ENCODE measurements at places on chromosomes 5 and 9.
A peak's percentile ranks its signal among the peaks of the same experiment; 100 is the strongest.

GRCh38 chr9:116482740-116483139 is 204.4 kb upstream of the TRIM32 start:
- no peak for DNase-seq

GRCh38 chr9:14670718-14671117 is 22.5 kb downstream of the ZDHHC21 start:
- peak; percentile 24 for DNase-seq

GRCh38 chr5:119470851-119471451 is 18.7 kb downstream of the HSD17B4 start:
- DNase-seq, result peak; percentile 39

GRCh38 chr9:102309379-102309778 is 570.9 kb upstream of the GRIN3A start:
- no peak for DNase-seq

GRCh38 chr5:35436400-35437057 is 181.1 kb upstream of the SPEF2 start:
- peak; percentile 41 for DNase-seq

DNA sequence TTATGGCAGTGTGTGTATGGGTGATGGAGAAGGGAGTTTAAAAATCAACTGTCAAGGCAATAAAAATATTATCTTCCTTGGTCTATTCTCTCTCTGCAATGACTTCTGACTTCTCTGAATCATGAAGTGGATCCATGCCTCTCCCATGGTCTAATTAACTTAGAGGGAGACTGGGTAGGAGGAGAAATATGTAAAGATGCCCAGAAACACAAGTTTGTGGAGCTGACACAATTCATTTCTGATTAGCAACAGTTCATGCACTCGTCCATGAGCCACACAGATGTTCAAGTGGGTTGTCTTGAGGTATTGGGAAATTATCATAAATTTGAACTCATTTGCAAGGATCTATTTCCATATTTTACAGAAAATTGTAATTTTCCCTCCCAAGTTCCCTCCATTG is 38.1 kb downstream of the INSYN2B start:
- DNase-seq, result peak; percentile 27

DNA sequence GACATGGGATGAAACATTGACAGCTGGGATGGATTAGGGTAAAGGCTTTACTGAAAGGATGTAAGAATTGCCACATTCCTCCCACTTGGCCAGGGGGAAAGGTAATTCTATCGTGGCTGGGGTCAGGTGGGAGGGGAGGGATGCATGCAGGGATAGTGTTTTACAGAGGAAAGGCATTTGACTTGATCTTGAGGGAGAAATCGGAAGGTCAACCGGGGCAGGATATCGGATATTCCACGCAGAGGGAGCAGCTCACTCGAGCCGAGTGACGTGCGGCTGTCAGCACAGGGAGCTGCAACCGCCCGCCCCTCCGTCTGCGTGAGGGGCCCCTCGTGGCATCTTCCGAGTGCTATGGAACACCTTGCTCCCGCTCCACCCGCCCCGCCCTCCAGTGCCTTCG is 63.4 kb upstream of the ADAMTS2 start:
- no peak for DNase-seq

DNA sequence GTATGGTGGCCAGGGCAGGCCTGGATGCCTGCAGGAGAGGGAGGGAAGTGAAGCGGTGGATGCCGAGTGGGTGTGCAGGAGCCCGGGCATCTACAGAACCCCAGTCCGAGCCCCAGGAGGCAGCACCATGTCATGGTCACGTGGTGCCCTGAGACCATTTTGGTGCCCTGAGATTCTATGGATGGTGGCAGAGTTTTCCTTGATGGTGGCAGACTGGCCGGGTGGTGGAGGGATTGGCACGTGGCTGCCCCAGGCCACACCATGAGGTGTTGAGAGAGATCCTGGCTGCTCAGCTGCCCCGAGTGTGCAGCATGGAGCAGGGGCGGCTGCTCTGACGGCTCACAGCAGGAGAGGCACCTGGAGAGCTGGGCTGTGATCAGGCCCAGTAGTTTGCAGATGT is 52.3 kb downstream of the SYK start:
- no peak for DNase-seq

DNA sequence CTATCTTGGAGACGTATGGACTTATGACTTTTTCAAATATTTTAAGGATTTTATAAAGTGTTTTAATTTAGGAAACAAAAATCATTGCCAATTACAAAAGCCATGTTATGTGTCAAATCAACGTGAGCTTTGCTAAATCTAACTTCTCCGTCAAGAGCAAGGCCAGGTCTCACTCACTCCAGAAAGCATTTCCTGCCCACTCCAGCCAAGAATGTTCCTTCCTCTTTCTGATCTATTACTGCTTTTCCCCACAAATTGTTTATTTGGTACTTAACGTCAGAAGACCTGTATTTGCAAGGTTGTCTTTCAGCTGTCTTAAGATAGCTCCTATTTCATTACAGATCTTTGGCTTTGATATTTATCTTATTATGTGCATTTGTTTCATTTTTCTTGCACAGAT is 193.5 kb upstream of the HAPLN1 start:
- DNase-seq, result no peak

DNA sequence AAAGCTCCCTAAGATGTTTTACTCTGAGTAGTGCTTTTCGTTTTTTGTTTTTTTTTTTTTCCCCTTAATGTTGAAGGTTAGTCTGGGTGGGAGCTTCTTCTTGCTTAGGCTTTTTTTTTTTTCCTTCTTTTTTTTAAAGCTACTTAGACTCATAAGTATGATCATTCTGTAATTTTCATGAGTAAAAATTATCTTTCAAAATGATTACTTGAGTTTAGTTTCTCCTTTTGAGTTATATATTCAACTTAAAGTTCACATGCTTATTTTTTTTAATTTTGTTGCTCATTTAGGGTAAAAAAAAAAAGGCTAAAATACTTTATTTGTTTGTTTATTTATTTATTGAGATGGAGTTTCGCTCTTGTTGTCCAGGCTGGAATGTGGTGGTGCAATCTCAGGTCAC is 2.9 kb downstream of the RBM27 start:
- no peak for DNase-seq

GRCh38 chr5:154418344-154418820 is 27.4 kb upstream of the SAP30L start:
- no peak for DNase-seq

GRCh38 chr5:50738864-50739263 is 72.4 kb downstream of the PARP8 start:
- no peak for DNase-seq

GRCh38 chr9:35079426-35080341 is at the start of gene FANCG:
Gene FANCG (minus strand): TSS chr9:35079942. CDS start chr9:35079524, 418 bp downstream.
- peak; percentile 94 for DNase-seq

- no peak for DNase-seq
Measured at GRCh38 chr9:14806941-14807520, 84.5 kb upstream of the CER1 start.

DNA sequence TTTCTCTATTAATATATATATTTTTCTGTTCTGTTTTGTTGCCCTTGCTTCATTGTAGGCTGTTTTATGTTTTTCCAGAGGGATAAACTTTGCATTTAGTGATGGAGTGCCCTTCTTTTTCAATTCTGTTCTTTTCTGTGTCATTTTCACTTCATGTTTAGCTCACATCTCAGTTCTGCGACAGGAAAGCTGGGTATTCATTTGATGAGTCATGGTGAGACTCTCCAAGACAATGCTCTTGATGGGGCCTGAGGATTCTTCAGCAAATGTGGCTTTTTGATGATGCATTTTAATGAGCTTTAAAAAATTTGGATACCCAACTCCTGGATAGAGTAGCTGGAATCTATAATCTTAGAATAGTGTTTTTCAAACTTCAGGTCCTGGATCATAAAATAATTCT is 56.5 kb upstream of the SPATA31D4 start:
- peak; percentile 80 for DNase-seq

GRCh38 chr5:74562122-74562521 is 78.4 kb downstream of the ENC1 start:
- no peak for DNase-seq

DNA sequence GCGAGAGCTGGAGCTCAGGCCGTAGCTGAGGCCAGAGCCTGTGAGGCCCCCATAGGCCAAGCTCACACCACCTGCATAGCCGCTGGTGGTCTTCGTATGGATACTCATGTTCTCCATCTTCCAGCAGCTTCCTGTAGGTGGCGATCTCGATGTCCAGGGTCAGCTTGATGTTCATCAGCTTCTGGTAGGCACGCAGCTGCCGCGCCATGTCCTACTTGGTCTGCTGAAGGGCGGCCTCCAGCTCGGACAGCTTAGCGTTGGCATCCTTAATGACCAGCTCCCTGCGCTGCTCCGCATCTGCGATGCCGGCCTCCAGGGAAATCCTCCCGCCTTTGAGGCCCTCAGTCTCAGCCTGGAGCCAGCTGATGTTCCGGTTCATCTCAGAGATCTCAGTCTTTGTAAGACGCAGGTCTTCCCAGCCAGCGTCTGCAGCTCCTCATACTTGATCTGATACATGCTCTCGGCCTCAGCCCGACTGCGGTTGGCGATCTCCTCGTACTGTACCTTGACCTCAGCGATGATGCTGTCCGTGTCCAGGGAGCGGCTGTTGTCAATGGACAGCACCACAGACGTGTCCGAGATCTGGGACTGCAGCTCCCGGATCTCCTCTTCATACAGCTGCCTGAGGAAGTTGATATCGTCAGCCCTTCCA is 172.1 kb downstream of the PPP2R2B start:
- no peak for DNase-seq

- no peak for DNase-seq
Measured at GRCh38 chr5:9054821-9055589, 490.9 kb downstream of the SEMA5A start.

GRCh38 chr9:115116421-115117284 is 1.3 kb downstream of the TNC start:
- no peak for DNase-seq

GRCh38 chr9:82570226-82570625 is 492.7 kb downstream of the RASEF start:
- DNase-seq, result no peak

DNA sequence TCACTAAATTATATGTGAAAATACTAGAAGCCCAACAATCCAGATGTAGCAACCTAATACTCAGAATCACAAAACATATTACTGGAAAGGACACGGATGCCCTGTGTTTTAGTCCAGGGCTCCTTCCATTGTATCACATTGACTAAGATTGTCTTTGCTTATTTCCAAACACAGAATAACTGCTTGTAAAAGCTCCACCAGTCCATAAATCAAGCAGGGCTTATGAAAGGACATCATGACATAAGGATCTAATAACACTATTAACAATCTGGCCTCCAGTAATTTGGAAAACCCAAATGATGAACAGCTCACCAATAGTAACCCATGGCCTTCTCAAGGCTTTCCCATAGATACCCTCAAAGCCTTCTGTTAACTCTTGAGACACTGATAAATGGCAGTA is 39.8 kb downstream of the WDR41 start:
- DNase-seq, result no peak
